ENCODE measurements at places on chromosomes 6 and 20. TPM values are rescaled to one million over a fixed set of nuclear protein-coding genes. Genes with fewer than 3 reads are reported as not detected.

The CRYBG1 gene
- 20.3 TPM for total RNA-seq

The CABLES2 gene
- 5.3 TPM for total RNA-seq

The TFAP2C gene
- total RNA-seq: not detected

The PCED1A gene
- total RNA-seq: 26.3 TPM

The DDAH2 gene
- 3.5 TPM for total RNA-seq

The PRND gene
- total RNA-seq: not detected

The MCHR2 gene
- total RNA-seq: not detected

The HTR1E gene
- not detected for total RNA-seq

The STAU1 gene
- total RNA-seq: 72.6 TPM

The MUC21 gene
- not detected for total RNA-seq

The VGLL2 gene
- not detected for total RNA-seq

DNA sequence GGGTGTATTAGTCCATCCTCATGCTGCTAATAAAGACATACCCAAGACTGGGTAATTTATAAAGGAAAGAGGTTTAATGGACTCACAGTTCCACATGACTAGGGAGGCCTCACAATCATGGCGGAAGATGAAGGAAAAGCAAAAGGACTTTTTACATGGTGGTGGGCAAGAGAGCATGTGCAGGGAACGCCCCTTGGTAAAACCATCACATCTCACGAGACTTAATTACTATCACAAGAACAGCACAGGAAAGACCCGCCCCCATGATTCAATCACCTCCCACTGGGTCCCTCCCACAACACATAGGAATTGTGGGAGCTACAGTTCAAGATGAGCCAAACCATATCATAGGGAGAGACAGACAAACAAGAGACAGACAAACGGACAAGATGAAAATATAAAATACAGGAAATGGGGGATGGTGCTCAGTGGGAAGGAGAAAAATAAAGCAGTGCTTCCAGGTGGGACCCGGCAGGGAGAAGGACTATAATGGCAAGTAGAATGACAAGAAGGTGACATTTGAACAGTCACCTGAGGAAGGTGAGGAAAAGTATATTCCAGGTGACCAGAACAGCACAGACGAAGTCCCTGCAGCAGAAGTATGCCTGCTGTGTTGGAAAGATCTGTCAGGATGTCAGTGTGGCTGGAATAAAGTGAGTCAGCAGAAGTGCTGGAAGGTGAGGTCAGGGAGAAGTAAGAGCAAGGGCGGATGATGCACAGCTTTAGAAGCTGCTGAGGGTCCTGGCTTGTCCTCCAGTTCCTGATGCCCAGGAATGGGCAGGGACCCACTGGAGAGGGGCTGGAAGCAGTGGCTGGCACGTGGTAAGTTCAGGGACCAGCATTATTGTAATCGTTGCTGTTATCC lies 61.1 kb downstream of the SLC2A10 start:
- DNase-seq: no peak

DNA sequence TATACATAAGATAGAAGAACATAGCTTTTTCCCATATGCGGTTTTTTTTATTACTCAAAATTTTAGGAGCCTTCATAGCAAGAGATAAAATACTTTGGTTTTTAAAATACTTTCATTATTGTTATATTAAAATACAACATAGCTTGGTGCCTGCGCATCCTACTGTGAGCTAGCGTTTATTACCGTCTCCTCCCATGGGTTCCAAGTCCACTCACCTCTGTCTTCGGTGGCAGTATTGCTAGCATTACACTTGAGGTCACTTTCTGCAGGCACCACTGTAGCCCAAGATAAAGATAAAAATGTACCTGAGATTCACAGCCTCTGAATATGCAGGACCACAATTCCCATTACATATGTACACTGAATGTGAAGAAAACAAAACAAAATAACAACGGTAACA lies 326.7 kb downstream of the TPBG start:
- no peak for DNase-seq

DNA sequence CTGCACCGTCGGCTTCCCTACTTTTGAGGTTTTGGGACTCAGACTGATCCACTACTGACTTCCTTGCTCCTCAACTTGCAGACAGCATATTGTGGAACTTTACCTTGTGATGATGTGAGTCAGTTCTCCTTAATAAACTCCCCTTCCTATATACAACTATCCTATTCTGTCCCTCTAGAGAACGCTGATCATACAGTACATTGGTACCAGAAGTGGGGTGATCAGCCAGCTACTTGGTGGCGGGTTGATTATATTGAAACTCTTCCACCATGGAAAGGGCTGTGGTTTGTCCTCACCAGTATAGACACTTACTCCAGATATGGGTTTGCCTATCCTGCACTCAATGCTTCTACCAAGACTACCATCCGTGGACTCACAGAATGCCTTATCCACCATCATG lies 7.6 kb upstream of the TAF4 start:
- no peak for DNase-seq

GRCh38 chr6:97445407-97445806 lies 162.4 kb upstream of the MMS22L start:
- no peak for DNase-seq

- DNase-seq: no peak
Measured at GRCh38 chr6:43705996-43706395, 18.4 kb upstream of the MRPS18A start.

DNA sequence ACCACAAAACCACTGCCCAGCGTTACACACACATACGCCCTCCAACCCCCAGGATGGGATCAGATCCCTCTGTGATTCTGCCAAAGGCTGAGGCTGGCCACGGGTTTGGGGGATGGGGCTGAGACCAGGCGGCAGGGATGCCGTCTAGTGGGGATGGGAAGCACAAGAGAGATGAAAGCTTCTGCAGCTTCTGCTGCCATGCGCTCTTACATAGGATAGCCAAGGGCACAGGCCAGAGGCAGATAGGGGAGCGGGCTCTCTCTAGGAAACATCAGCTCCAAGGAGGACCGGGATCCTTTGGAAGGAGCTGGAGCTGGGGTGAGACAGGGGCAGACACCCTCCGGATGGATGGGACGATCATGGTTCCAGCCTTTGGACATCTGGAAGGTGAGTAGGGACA lies 18.7 kb upstream of the RIN2 start:
- no peak for DNase-seq

DNA sequence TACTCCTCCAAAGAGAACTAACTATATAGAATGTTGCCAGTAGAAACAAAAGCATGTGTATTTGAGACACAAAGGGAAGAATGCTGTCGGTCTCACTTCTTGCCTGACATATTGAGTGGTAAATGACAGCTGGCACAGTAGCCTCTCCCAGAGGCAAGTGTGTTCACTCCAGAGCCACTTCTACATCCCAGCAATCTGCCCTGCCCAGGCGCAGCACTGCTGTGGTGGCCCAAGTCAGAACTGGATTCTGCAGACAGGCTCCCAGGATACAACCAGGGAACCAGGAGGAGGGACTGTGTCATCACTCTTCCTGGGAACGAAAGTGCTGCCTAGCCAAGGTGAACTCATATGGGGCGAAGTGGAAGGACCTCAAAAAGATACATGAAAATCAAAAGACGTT lies 103.2 kb upstream of the ARMC2 start:
- DNase-seq: no peak

DNA sequence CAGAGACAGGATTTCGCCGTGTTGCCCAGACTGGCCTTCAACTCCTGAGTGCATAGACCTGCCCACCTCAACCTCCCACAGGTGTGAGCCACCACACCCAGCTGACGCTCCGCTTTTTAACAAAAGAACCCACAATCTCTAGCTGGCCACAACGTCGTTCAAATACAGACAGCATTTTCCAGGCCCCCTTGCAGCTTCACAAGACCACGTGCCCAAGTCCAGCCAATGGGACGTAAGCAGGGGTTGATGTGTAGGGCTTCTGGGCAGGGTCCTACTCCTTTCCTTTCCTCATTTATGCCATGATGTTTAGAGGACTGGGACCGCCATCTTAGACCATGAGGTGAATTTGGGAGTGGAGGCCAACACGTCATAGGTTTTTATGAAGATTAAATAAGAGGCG lies 81.0 kb downstream of the TFAP2C start:
- DNase-seq: no peak

- DNase-seq: no peak
Measured at GRCh38 chr6:111173946-111174345, 86.6 kb downstream of the SLC16A10 start.

DNA sequence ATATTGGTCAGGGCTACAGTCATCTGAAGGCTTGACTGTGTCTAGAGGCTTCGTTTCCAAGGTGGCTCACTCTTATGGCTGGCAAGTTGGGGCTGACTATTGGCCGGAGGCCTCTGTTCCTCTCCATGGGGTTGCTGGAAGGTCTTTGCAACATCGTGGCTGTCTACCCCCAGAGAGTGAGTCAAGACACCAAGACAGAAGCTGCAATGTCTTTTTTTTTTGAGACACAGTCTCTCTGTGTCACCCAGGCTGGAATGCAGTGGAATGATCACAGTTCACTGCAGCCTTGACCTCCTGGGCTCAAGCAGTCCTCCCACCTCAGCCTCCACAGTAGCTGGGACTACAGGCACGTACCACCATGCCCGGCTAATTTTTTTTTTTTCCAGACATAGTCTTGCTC lies 29.4 kb upstream of the KIF3B start:
- no peak for DNase-seq

GRCh38 chr6:56517155-56517745 lies 125.4 kb downstream of the DST start:
- DNase-seq: no peak

DNA sequence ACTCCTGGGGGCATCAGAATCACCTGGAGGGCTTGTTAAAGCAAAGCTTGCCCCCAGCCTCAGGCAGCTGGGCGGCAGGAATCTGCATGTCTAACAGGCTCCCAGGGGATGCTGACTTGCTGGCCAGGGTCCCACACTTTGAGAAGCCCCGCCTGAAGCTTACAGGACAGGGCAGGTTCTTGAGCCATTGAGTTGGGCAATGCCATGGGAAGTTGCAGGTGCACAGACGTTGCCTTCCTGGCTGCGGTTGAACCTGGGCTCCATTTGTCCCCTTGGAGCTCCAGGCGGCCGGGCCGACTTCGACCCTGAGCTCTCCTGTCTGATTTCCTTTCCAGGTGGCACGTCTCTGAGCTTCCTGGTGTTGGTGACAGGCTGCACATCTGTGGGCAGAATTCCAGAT lies 46.8 kb downstream of the SYNJ2 start:
- DNase-seq: no peak

GRCh38 chr6:42958125-42958524 lies 2.4 kb upstream of the GNMT start:
- no peak for DNase-seq
